Stimulated activated naive CD8-positive, alpha-beta T cell treated with anti-CD3 and anti-CD28 coated beads, Interleukin-15, Interleukin-2, amounts not matched to agents 100 U/mL and 50 U/mL, for 24 hours (primary cell): ENCODE measurements at places on chromosomes 7 and 10.

DNA sequence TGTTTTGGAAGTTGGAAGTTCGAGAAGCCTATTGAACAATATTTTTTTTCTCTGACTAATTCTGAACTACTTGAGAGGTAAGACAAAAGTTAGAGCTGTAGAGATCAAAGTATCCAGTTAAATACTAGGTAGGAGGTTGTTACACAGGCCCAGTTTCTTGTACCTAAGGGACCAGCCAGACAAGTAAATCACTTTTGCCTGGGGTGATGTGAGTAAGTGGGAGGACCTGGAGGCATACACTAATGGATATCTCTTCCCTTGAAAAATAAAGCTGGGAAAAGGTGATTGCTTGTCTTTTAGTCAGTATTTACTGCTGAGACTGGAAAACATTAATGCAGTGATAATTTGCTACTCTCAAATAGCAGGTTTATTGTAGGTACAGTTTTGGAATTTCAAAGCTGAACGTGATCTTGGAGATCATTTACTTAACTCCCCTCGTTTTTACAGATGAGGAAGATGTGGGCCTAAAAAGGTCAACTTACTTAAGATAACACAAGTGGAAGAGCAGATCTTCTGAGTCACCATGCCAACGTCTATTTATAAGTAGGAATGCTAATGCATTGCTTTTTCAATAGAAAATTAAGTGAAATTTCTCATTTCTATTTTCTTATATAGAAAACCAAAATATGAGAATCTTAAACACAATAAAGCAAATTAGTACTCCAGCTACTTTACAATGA, 181.3 kb downstream of the PPP1R9A start:
- no peak for DNase-seq

- DNase-seq = no peak
These were observed 235.1 kb upstream of the CXCL12 start for GRCh38 chr10:44619975-44620374.

GRCh38 chr10:119306514-119306951, 99.2 kb downstream of the GRK5 start:
- DNase-seq = peak; percentile 75

GRCh38 chr7:89623018-89623672, 531.1 kb upstream of the STEAP1 start:
- DNase-seq = no peak

GRCh38 chr7:108660465-108660864, 90.8 kb downstream of the DNAJB9 start:
- no peak for DNase-seq

- peak; percentile 15 for DNase-seq
These were observed 68.0 kb downstream of the LANCL2 start for GRCh38 chr7:55432939-55433784.

DNA sequence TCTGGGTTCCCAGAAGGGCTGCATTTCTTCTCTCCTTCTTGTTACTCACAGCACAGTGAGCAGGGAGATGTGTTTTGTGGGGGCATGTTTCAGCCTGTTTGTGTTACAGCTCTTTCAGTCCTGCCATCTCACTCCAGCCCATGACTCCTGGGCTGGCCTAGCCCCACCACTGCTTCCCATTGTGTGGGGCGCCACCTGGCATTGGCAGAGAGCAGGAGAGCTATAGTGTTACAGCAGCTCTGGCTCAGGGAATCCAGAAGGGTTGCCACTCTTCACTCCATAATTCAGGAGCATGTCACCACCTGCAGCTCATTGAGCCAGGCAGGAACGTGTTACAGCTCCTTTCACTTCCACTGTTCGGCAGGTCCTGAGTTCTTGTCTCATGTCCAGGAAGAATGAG, 30.0 kb downstream of the CLDN12 start:
- no peak for DNase-seq

DNA sequence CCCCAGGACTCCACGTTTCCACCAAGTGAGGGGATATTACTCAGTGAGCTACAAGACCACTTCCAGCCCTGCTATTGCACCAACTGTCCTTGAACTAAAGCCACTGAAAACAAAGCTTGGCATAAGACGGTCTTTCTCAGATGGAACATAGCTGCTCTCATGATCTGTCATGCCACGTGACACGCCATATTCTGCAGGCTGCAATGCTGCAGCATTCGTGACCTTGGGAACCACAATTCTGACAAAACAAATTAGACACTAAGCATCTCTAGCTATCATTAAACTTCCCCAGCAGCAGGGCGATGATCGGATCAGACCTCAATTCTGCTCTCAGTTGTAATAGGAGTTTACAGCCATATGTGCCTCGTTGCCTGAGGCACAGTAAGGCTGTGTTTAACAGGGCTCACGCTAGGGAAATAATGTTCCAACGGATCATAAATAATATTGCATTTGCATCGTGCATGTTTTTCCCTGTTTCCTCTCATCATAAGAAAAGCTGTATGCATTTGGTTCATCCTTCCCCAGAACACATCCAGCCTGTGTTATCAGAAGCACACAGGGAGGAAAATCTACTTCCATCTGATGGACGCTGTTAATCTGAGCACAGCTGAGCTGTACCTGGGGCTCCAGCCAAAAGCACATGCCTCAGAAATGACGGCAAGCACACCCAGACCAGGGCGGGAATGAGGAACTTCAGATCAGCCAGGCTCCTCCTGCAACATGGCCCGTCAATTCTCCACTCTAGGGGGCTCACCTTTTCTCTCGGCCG, 38.6 kb upstream of the CNPY1 start:
- DNase-seq = no peak

- DNase-seq = no peak
These were observed 189.4 kb downstream of the FANK1 start for GRCh38 chr10:126085806-126086205.

GRCh38 chr7:96822824-96823223, 113.2 kb upstream of the SEM1 start:
- no peak for DNase-seq

- no peak for DNase-seq
These were observed 9.2 kb downstream of the DNA2 start for GRCh38 chr10:68462536-68462935.

DNA sequence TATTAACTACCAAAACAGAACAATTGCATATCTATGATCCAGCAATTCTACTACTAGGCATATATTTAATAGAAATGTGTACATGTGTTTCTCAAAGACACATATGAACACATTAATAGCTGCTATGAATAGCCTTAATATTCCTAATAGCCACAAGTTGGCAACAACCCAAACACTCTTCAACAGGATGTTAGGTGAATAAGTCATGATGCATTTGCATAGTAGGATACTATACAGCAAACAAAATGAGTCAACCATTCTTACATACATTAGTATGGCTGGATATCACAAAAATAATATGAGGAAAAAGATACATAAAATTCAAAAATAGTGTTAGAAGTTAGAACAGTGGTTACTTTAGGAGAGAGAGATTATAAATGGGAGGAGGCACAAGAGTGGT, 26.8 kb upstream of the ZNF746 start:
- DNase-seq = no peak
